ENCODE measurements at places on chromosomes 4 and X.
A peak's percentile ranks its signal among the peaks of the same experiment; 100 is the strongest.

DNA sequence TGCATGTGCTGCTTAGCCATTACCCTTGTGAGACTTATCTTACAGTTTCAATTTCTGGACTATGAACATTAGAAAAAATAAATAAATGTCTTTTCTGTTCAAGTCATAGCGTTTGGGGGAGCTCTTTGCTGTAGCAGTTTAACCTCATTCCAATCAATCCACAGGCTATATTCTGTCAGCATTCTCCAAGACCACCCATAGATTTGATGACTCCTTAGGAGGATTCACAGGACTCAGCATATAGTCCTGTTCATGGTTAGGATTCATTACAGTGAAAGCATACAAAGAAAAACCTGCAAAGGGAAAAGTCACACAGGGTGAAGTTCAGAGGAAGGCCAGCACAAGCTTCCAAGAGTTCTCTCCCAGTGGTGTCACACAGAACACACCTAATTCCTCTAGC is 180.5 kb downstream of the ADAMTS3 start:
- no peak overlapping the region for H3K27ac ChIP-seq
- no peaks in the 10 kb centered on the region for H3K4me1 ChIP-seq
- no peaks in the 10 kb centered on the region for H3K27me3 ChIP-seq

DNA sequence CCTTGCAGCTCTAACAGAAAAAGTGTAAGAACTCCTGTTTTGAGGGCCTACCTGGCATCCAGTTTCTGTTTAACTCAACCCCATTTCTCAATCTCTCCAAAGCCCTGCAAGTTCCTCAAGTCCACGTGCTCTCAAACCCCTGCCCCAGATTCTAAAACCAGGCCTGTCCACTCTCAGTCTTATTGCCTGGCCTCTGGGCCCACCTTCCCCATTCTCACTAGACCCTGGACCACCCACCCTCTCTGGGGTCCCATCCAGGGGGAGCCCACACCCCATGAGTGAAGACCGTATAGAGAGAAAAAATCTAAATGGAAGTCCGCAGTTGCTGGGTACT is 58.3 kb downstream of the TLR10 start:
- no peak for DNase-seq
- H3K4me1 ChIP-seq: peaks cover 6% of the 10 kb centered on the region
- H3K27ac ChIP-seq: no peak overlapping the region

DNA sequence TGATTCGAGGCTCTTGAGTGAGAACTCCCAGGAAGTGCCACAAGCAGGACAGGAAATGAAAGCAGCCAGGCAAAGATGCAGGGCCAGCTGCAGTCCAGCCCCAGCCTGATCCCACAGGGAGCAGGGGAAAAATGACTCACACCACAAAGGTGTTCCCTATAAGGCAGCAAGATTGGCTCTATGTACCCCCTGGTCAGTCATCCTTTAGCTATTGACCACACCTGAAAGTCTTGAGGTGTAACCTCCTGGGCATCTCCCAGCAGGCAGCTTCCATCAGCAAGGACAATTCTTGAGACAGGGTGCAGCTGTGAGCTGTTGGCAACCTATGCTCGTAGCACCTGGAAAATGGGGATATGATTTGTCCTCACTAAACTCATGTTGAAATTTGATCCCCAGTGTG is 27.9 kb upstream of the EXOC1L start:
- H3K27ac ChIP-seq: no peak overlapping the region
- H3K4me1 ChIP-seq: no peaks in the 10 kb centered on the region
- no peaks in the 10 kb centered on the region for H3K36me3 ChIP-seq

DNA sequence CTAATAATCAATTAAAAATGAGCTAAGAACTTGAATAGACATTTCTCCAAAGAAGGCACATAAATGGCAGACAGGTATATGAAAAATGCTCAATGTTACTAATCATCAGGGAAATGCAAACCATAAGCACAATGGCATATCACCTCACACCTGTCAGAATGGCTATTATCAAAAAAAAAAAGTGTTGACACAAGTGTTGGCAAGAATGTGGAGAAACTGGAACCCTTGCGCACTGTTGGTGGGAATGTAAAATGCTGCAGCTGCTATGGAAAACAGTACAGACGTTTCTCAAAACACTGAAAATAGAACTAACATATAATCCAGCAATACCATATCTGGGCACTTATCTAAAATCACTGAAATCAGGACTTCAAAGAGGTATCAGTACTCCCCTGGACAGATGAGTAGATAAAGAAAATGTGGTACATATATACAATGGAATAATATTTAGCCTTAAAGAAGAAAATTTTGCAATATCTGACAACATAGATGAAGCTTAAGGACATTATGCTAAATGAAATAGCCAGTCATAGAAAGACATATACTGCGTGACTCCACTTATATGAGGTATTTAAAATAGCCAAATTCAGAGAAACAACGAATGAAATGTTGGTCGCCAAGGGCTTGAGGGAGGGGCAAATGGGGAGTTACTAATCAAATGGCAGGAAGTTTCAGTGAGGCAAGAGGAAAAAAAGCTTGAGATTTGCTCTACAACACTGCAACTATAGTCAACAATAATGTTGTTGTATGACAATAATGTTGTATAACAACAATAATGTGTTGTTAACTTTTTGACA is 175.5 kb downstream of the WDFY3 start:
- no peaks in the 10 kb centered on the region for H3K4me1 ChIP-seq
- H3K4me3 ChIP-seq: no peak overlapping the region
- H3K27ac ChIP-seq: no peak overlapping the region
- DNase-seq: no peak

DNA sequence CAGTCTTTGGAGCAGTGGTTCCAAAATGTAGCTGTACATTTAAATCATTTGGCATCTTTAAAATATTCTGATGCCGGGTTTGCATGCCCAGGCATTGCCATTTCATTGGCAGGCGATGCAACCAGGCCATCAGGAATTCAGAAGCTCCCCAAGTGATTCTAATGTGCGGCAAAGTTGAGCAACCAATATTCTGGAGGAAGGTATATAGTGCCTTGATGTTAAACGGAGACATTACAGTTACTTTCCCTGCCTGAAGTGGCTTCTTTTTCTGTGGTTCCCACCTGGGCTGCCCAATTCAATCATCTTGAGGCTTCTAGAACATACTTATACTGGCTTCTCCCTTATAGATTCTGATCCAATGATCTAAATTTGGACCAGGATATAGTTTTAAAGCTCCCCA is 68.7 kb upstream of the PGM2 start:
- no peaks in the 10 kb centered on the region for H3K36me3 ChIP-seq
- peak overlapping the region; percentile 54 for H3K27ac ChIP-seq
- no peaks in the 10 kb centered on the region for H3K27me3 ChIP-seq
- H3K4me3 ChIP-seq: no peak overlapping the region
- no peak for DNase-seq
- peaks cover 44% of the 10 kb centered on the region for H3K4me1 ChIP-seq

DNA sequence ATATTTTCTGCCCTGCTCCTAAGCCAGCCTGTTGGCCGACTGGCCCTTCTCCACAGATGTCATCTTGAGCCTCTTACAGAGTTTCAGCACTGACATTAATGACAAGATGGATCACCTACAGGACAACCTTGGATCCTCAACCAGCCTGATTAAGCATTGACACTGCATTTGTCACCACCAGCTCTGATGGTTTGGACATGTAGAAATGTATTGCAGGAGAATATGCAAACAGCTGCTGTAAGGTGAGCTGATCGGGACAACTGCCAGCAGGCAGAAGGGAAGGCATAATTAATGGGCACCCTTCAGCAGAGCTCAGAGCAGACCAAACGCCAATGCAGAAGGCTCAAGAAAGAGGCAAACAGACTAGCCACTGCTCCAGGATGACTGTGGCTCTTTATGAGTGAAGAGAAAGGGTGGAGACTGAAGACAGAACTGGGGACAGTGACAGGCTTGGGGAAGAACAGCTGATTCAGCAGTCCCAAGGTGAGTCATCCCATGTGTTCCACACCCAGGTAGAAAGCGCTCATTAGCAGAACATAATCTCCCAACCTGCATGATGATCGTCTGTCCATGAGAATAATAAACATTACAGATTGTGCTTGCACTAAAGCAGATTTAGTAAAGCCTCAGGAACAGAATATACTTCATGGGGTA is 6.7 kb downstream of the CORIN start:
- peaks cover 44% of the 10 kb centered on the region for H3K27me3 ChIP-seq
- H3K4me1 ChIP-seq: peaks cover 7% of the 10 kb centered on the region
- H3K4me3 ChIP-seq: no peak overlapping the region
- H3K27ac ChIP-seq: no peak overlapping the region

DNA sequence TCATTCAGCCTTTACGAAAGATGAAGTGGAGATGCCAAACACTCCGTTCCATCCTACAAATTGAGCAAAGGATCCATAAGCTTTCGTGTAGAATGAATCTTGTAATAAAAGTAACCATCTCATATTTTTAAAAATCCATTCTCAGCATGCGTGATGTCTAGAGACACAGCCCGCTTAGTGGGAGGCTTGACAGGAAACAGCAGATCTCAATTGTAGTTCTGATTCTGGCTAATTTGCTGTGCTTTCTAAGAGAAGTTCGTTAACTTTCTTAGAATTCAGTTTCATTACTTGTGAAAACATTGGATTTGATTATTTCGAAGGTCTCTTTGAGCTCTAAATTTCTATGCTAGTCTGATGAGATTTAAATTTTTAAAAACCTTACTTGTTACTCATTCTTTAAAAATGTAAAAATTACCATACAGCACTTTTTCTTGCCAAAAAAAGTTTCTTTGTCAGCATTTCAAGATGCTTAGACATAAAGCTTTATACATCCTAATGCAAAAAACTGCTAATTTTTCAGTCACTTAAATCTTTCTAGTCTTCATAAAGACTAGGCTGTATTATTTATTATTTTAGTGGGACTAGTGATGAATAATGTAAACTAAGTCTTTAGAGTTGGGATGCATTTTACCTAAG is 66.9 kb upstream of the NEIL3 start:
- no peak for DNase-seq
- no peak overlapping the region for H3K27ac ChIP-seq
- H3K27me3 ChIP-seq: no peaks in the 10 kb centered on the region
- H3K4me3 ChIP-seq: no peak overlapping the region

DNA sequence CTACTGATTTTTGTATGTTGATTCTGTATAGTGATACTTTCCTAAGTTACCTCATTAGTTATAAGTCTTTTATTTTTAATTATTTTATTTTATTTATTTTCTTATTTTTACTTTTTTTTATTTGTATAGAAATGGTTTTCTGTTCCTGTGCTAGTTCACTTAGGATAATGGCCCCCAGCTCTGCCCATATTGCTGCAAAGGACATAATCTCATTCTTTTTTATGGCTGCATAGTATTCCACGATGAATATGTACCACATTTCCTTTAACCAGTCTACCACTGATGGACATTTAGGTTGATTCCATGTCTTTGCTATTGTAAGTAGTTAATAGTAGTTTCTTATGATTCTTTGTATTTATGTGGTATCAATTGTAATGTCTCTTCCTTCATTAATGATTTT is 31.5 kb upstream of the GK2 start:
- no peaks in the 10 kb centered on the region for H3K36me3 ChIP-seq
- DNase-seq: no peak
- H3K4me1 ChIP-seq: no peaks in the 10 kb centered on the region
- no peaks in the 10 kb centered on the region for H3K27me3 ChIP-seq
- no peak overlapping the region for H3K27ac ChIP-seq

DNA sequence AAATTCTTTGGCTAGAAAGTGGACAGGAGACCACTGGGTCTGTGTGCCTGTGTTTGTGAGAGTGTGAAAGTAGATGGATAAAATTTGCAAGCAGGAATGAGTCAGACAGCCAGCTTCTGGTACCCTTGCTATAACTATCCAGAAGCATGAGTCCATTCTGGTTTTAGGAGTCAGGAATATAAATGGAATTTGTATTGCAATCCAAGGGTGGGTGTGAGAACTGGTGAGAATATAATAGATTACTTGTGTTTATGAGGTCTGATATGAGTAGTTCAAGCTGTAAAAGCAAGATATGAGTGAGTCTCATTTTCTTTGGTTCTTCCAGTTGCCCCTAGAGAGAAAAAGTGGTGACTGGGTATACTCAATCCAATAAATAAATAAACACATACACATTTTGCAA is 212.7 kb upstream of the TAPT1 start:
- no peak overlapping the region for H3K27ac ChIP-seq
- no peak overlapping the region for H3K4me3 ChIP-seq
- peaks cover 2% of the 10 kb centered on the region for H3K27me3 ChIP-seq
- no peaks in the 10 kb centered on the region for H3K36me3 ChIP-seq
- DNase-seq: no peak

- H3K27ac ChIP-seq: no peak overlapping the region
- no peak overlapping the region for H3K4me3 ChIP-seq
- peaks cover 42% of the 10 kb centered on the region for H3K4me1 ChIP-seq
- no peaks in the 10 kb centered on the region for H3K27me3 ChIP-seq
- H3K36me3 ChIP-seq: no peaks in the 10 kb centered on the region
These were observed 66.0 kb downstream of the RHOH start for GRCh38 chr4:40262861-40263260.

DNA sequence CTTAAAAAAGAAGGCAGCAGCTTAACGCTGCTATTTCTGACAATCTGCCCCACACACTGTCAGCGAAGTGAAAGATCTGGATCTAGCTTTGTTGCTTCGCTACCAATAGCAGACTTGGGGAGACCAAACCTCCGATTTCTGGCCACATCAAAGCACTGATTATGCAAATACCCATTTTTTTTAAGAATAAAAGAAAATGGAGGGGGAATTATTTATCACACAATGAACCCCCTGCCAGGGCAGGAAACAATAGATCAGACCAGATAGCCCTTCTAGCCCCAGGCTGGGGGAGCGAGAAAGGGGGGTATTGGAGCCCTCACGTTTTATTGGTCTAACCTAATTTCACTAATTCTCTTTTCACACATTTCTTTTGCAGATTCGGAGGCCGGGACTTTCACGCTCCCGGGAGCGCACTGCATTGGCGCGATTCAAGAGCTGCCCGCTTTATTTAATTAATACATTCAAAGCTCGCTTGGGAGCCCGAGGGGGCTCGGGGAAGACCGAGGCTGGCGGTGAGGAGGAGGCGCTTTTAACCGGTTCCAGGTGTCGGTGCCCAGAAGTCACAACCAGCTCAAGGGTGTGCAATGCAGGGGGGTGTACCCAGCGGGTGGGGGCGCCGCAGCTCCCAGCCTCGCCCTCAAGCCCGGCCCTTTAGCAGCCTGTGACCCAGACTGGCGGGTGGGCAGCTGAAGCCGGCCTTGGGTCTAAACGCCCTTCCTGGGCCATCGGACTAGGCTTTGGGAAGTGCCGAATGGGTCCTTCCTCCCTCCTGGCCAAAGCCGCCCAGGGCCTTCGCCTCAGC is 5.5 kb downstream of the NEUROG2 start:
- H3K4me1 ChIP-seq: peaks cover 38% of the 10 kb centered on the region
- peak overlapping the region; percentile 50 for H3K4me3 ChIP-seq
- H3K27ac ChIP-seq: no peak overlapping the region

- H3K36me3 ChIP-seq: no peaks in the 10 kb centered on the region
- no peaks in the 10 kb centered on the region for H3K4me1 ChIP-seq
- DNase-seq: no peak
- no peak overlapping the region for H3K4me3 ChIP-seq
- H3K27ac ChIP-seq: no peak overlapping the region
These were observed 55.2 kb downstream of the MMRN1 start for GRCh38 chr4:89949782-89950387.

DNA sequence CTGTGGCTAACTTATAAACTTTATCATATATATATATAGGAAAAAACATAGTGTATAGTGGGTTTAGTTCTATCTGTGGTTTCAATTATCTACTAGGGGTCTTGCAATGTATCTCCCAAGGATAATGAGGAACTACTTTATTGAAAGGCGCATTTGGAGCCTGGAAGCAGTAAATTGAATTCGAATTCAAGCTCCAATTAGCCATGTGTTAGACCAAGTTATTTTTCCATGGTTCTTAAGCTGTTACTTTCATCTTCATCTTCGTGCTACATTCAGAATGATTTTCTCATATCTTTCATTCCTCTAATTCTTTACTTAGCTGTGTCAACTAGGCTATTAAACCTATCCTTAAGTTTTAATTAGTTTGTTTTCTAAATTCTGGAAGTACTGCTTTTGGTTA is 27.2 kb upstream of the MANBA start:
- peaks cover 5% of the 10 kb centered on the region for H3K4me1 ChIP-seq
- H3K36me3 ChIP-seq: peaks cover 15% of the 10 kb centered on the region
- DNase-seq: no peak
- H3K27ac ChIP-seq: no peak overlapping the region
